ENCODE measurements at places on chromosomes 2 and 18. TPM values are rescaled to one million over a fixed set of nuclear protein-coding genes. Genes with fewer than 3 reads are reported as not detected.

GRCh38 chr18:70374154-70374553 is 85.3 kb downstream of the SOCS6 start:
- H3K36me3 ChIP-seq: no peaks in the 10 kb centered on the region
- no peak overlapping the region for H3K4me3 ChIP-seq
- H3K27me3 ChIP-seq: peaks cover 11% of the 10 kb centered on the region
- no peak overlapping the region for H3K27ac ChIP-seq

DNA sequence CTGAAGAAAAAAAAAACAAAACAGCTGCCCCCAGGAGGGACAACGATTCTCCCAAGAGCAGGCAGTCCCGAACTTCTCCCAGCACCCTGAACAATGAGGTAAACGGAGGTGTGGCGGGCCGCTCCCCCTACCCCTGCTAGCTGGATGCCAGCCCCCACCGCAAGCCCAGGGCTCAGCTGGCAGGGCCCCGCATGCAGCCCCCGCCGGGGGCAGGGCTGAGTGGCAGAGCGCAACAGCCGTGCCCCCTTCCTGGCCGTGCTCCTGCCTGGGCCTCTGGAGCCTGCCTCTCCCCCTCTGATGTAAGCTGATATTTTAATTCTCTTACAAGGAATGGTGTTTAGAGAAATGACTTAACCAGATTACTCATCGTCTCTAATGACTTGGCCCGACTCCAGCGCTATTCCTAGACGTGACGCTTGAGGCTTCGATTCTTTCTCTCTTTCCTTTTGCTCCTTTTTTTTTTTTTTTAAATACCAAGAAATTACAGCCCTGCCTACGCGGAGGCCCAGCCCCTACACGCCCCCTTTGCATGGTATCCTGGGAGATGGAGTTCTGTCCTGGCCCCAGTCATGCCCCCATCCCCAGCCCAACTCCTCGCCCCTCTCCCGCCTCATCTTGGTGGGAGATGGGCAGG is 4.6 kb upstream of the ARID5A start:
- H3K27me3 ChIP-seq: no peaks in the 10 kb centered on the region
- H3K4me1 ChIP-seq: peaks cover 47% of the 10 kb centered on the region
- H3K36me3 ChIP-seq: no peaks in the 10 kb centered on the region
- H3K4me3 ChIP-seq: peak overlapping the region; percentile 55

DNA sequence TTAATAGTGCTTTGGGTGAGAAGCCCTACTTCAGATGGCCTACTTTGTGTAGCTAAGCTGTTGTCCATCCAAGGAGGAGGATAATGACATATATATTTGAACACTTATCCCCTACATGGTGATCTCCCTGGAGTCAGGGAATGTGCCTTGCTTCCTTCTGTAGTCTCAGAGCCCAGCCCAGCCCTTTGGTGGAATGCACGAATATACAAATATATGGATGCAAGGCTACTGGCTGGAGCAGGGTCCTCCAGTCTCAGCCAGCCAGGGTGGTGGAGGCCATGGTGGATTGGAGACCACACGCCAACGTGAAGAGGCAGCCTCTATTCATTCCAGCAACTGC is 150.6 kb upstream of the RIOK3 start:
- peaks cover 21% of the 10 kb centered on the region for H3K36me3 ChIP-seq
- H3K4me1 ChIP-seq: peaks cover 6% of the 10 kb centered on the region
- H3K27me3 ChIP-seq: no peaks in the 10 kb centered on the region
- H3K4me3 ChIP-seq: no peak overlapping the region
- H3K27ac ChIP-seq: no peak overlapping the region
- DNase-seq: no peak

DNA sequence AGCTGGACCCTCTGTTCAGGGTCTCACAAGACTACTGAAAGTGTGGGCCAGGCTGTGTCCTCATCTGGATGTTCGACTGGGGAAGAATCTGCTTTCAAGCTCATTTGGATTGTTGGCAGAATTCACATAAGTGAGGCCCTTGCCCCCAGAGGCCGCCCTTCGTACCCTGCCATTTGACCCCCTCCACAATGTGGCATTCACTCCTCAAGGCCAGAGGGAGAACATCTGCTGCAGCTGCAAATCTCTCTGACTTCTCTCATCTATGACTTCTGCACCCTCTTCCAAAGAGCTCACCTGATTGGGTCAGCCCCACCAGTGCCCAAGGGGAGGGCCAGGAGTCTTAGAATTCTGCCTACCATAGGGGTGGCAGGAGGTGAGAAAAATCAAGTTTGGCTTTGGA is 3.9 kb upstream of the CNDP2 start:
- no peaks in the 10 kb centered on the region for H3K27me3 ChIP-seq
- H3K36me3 ChIP-seq: no peaks in the 10 kb centered on the region
- DNase-seq: no peak
- H3K4me3 ChIP-seq: peak overlapping the region; percentile 69

DNA sequence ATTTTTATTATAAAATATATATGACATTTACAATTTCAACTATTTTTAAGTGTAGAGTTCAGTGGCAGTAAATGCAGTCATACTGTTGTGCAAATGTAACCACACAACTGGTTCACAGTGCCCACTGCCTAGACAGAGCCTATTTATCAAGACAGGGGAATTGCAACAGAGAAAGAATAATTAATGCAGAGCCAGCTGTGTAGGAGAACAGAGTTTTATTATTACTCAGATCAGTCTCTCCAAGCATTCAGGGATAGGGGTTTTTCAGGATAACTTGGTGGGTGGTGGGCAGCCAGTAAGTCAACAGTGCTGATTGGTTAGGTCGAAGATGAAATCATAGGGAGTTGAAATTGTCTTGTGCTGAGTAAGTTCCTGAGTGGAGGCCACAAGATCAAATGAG is 200.3 kb downstream of the NYAP2 start:
- H3K4me1 ChIP-seq: no peaks in the 10 kb centered on the region
- H3K27me3 ChIP-seq: no peaks in the 10 kb centered on the region
- no peak overlapping the region for H3K27ac ChIP-seq

GRCh38 chr2:95008306-95008705 is 17.2 kb upstream of the MAL start:
- no peak for DNase-seq
- H3K4me1 ChIP-seq: no peaks in the 10 kb centered on the region
- H3K4me3 ChIP-seq: no peak overlapping the region
- H3K36me3 ChIP-seq: no peaks in the 10 kb centered on the region

DNA sequence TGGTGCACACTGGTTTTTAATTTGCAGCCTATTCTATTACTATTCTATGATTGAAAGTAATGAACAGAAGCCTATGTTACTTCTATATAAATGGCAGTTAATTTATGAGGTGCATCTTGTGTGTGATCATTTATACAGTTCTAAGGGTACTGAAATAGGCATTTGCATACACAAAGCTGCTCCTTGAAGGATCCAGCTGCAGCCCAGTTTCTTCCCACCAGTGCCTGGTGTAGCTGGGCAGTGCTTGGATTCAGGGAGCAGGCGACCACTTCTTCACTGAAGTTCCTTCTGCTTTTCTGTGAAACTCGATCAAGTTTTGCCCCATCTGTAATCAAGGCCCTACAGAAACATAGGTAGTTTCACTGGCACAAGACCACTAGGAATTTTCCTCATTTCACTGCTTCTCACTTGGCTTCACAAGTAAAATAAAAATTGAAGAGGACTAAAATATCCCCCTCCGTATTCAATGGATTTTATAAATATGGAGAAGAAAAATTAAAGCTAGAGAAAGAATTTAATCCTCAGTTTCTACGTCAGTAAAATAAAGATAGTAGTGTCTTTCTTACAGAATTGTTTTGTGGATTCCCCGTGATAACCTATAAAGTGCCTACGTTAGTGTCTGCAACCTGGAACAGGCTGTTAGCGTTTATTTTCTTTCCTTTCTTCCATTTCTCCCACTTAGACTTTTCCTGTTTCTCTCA is 1.7 kb upstream of the LPIN2 start:
- H3K27me3 ChIP-seq: no peaks in the 10 kb centered on the region
- peaks cover 73% of the 10 kb centered on the region for H3K4me1 ChIP-seq

GRCh38 chr2:157056200-157056676 is 201.3 kb upstream of the GALNT5 start:
- no peak overlapping the region for H3K27ac ChIP-seq
- H3K27me3 ChIP-seq: peaks cover 6% of the 10 kb centered on the region
- H3K4me3 ChIP-seq: no peak overlapping the region
- no peak for DNase-seq
- H3K36me3 ChIP-seq: no peaks in the 10 kb centered on the region
- no peaks in the 10 kb centered on the region for H3K4me1 ChIP-seq

- DNase-seq: no peak
- H3K36me3 ChIP-seq: no peaks in the 10 kb centered on the region
- H3K4me3 ChIP-seq: no peak overlapping the region
Measured at GRCh38 chr2:37560863-37561614, 110.4 kb downstream of the CDC42EP3 start.

DNA sequence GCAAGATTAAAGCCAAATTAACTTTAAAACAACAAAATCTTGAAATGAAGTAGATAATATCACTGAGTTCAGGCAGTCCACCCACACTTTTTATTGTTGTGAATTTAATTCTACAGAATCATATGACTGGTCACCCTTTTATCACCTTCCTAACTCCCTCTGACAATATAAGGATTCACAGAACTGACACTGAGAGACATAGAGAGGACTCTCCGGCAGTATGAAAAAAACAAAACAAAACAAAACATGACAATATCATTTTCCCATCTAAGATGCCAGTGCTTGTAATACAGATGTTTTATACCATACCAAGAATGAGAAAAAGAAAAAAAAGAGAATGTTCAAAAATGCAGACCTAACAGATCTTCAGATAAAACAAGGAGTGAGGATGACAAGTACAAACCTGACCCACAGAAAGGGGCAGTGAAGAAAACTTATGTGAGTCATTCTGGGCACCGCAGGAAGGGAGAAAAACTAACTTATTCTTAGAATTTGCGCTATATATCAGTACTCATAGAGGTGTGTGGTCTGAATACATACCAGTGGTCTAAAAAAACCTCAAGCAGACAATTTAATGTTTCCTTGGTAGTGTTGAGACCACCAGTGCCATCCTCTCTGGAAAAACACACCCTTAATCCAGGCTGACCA is 136.6 kb downstream of the ZAP70 start:
- H3K36me3 ChIP-seq: peaks cover 8% of the 10 kb centered on the region
- no peak overlapping the region for H3K27ac ChIP-seq
- no peak for DNase-seq

Gene EVX2
- not detected for polyA plus RNA-seq

Gene RUFY4
- not detected for polyA plus RNA-seq

Gene HNMT
- polyA plus RNA-seq: not detected

All from naive B cell (primary cell).